Diencephalon (tissue), 1 donor: ENCODE measurements at places on chromosomes 7 and 10. TPM values are rescaled to one million over a fixed set of nuclear protein-coding genes. Genes with fewer than 3 reads are reported as not detected.

ANXA8 gene
- total RNA-seq: not detected

SPRN gene
- 13.4 TPM for total RNA-seq

ALDH18A1 gene
- total RNA-seq: 39.9 TPM

PDZD7 gene
- total RNA-seq: 7.2 TPM

STOX1 gene
- 15.7 TPM for total RNA-seq

TAS2R5 gene
- 1.8 TPM for total RNA-seq

KIN gene
- total RNA-seq: 11.1 TPM

PRLHR gene
- 1.2 TPM for total RNA-seq

TMEM270 gene
- total RNA-seq: not detected

SPDYE11 gene
- total RNA-seq: not detected

WNT2 gene
- 2.3 TPM for total RNA-seq

TSPAN33 gene
- total RNA-seq: 14.5 TPM

ARMC3 gene
- total RNA-seq: 16.4 TPM

HPSE2 gene
- total RNA-seq: 0.23 TPM

GOLGA7B gene
- total RNA-seq: 16.6 TPM

LRRC17 gene
- total RNA-seq: 33.2 TPM

DNAJB6 gene
- 187 TPM for total RNA-seq

RFC2 gene
- 27.7 TPM for total RNA-seq

TMEM225B gene
- total RNA-seq: 0.23 TPM

FFAR4 gene
- 1.2 TPM for total RNA-seq

TFR2 gene
- 9.2 TPM for total RNA-seq

CALML3 gene
- total RNA-seq: 0.69 TPM

TFPI2 gene
- total RNA-seq: 0.92 TPM

SOSTDC1 gene
- 9.7 TPM for total RNA-seq

ARL3 gene
- total RNA-seq: 38.8 TPM

TBX20 gene
- not detected for total RNA-seq

AGBL3 gene
- 7.4 TPM for total RNA-seq

NRCAM gene
- 205 TPM for total RNA-seq

UCMA gene
- not detected for total RNA-seq

DNAJC2 gene
- 19.6 TPM for total RNA-seq

OR13A1 gene
- not detected for total RNA-seq

BUD23 gene
- total RNA-seq: 36.7 TPM

KLHDC10 gene
- total RNA-seq: 116 TPM

ADCY1 gene
- 107 TPM for total RNA-seq

BPGM gene
- total RNA-seq: 60.4 TPM

METTL27 gene
- 0.46 TPM for total RNA-seq

SEPTIN14 gene
- under 0.01 TPM for total RNA-seq

PHYHIPL gene
- 49.6 TPM for total RNA-seq

ASZ1 gene
- not detected for total RNA-seq

FAM171A1 gene
- 35.1 TPM for total RNA-seq

VCL gene
- 25.8 TPM for total RNA-seq

PROSER2 gene
- total RNA-seq: 0.92 TPM
